NCI-H524 treated with DMSO at 0.1 percent for 48 hours (cell line): ENCODE measurements at places on chromosomes 5 and 9.

- no peak for DNase-seq
Measured at GRCh38 chr9:24071091-24071490, 245.1 kb upstream of the ELAVL2 start.

GRCh38 chr9:34158362-34158869 is 20.4 kb upstream of the UBAP1 start:
- no peak for DNase-seq

- no peak for DNase-seq
Measured at GRCh38 chr5:115531380-115531779, 13.2 kb downstream of the FEM1C start.

- DNase-seq, result no peak
Measured at GRCh38 chr5:91469517-91470165, 86.5 kb upstream of the ARRDC3 start.

DNA sequence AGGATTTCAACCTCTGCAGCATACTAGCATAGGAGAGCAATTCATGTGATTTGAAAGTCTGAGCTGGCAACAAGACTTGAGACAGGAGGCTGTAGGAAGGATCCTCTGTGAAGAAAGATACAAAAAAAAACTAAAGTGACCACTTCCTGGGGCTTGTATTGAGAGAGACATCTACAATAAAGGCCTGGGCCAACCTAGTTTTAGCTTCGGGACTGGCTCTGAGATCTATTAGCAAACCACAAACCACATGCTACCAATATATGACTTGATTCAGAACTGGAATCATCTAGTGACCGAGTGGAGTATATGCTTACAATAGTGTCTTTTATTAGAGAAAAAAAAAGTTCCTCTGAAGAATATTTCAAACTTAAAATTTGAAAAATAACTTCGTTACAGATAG is 1448.9 kb upstream of the CDH6 start:
- DNase-seq, result no peak

GRCh38 chr5:140674211-140674610 is 835 bp upstream of the DND1 start:
- no peak for DNase-seq

- DNase-seq, result no peak
Measured at GRCh38 chr5:65482296-65482735, 596 bp upstream of the ADAMTS6 start.
